ENCODE measurements at places on chromosomes 5 and 9.

- DNase-seq, result peak; percentile 30
Observed at GRCh38 chr9:131310833-131311554, 21.5 kb downstream of the PLPP7 start.

- DNase-seq, result no peak
Observed at GRCh38 chr9:1513105-1513504, 462.9 kb downstream of the DMRT2 start.

- no peak for DNase-seq
Observed at GRCh38 chr5:168822248-168822744, 243.1 kb upstream of the PANK3 start.

DNA sequence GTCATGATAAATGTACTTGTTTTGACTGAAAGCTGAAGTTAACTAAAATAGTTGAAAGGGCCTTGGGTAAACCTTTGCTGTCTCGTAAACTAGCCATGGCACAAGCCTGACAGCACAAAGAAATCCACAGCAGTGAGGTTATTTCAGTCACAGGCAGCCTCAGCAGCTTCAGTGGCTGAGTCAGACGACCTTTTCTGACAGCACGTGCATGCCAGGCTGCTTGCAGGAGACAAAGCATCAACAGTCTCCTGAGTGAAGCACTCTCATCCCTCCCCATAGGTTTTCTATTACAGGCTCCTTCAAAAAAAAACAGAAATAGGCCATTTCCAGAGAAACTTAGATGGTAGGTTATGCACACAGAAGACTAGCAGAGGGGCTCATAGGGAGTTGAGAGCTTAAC lies 34.6 kb downstream of the OXCT1 start:
- no peak for DNase-seq

GRCh38 chr9:6415266-6415665 lies 2.3 kb downstream of the UHRF2 start:
- DNase-seq, result no peak

- no peak for DNase-seq
Observed at GRCh38 chr9:136603216-136603615, 57.4 kb upstream of the NOTCH1 start.

DNA sequence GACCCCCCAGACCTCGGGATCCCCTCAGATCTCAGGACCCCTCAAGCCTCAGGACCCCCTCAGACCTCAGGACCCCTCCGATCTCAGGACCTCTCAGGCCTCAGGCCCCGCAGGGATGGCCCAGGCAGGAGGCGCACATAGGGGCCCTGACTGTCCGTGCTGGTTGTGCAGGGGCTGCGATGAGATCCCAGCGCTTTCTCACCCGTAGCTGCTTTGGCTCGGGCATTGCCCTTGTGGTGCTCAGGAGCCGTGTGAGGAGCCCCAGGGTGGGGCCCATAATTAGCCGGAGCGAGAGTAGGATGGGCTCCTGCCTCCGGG lies 680 bp upstream of the LPCAT1 start:
- DNase-seq, result no peak

GRCh38 chr5:154836225-154836624 lies 14.2 kb downstream of the FAXDC2 start:
- no peak for DNase-seq

DNA sequence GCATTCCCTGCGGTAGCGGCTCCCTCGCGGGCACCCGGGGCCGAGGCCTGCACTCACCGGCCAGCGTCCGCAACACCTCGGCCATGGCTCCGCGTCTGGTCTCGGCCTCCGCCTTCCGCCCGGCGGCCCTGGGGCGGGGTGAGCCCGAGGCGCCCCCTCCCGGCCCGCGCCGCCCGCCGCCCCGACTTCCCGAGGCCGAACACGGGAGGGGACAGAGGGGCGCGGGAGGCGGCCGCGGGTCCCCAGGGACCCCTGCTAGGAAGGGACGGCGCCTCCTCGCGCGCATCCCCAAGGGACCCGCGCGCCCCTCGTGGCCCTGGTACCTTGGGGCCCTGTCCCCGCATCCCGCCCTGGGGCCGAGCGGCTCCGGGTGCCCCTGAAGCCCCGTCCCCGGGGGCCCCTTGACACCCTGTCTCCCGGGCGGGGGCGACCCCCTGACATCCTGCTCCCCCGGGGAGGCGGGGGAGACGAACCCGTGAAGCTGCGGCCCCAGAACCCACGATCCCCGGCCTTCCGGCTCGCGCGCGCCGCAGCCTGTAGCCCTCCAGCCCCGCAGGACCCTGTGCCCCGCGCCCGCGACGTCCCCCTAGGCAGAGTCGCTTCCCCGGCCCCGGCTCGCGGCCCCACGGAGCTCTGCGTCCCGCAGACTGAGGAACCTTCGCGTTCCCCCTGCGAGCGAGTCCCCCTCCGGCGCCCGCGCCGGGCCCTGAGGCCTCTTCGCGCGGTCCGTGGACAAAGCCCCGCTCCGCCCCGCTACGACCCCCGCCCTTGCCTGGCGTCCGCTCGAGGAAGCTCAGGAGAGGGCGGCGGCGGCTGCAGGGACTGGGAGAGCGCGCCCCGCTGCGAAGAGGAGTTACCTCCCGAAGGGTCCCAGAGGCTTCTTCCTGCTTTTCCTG lies at the start of gene ABO:
ABO (minus strand) TSS at position 97 of the 896 bp plus-strand sequence.
- no peak for DNase-seq

- no peak for DNase-seq
Observed at GRCh38 chr5:76388791-76389512, 14.1 kb upstream of the IQGAP2 start.

All from stimulated activated CD4-positive, alpha-beta T cell treated with anti-CD3 and anti-CD28 coated beads, Interleukin-15, amount 100 ng/mL, for 1 hour (primary cell).